Esophagus squamous epithelium (tissue), 5 donors: ENCODE measurements at places on chromosomes 13 and 19. TPM values are rescaled to one million over a fixed set of nuclear protein-coding genes. Genes with fewer than 3 reads are reported as not detected.

MIR17HG gene
- 0.95 TPM for total RNA-seq

GRCh38 chr19:9586764-9587163 lies 2.5 kb upstream of the ZNF121 start:
- DNase-seq = no peak
- H3K27ac ChIP-seq = no peak overlapping the region
- H3K36me3 ChIP-seq = no peaks in the 10 kb centered on the region
- no peaks in the 10 kb centered on the region for H3K27me3 ChIP-seq
- peaks cover 32% of the 10 kb centered on the region for H3K4me1 ChIP-seq

ZNF20 gene
- total RNA-seq = 4.3 TPM

SYCN gene
- not detected for total RNA-seq

DNA sequence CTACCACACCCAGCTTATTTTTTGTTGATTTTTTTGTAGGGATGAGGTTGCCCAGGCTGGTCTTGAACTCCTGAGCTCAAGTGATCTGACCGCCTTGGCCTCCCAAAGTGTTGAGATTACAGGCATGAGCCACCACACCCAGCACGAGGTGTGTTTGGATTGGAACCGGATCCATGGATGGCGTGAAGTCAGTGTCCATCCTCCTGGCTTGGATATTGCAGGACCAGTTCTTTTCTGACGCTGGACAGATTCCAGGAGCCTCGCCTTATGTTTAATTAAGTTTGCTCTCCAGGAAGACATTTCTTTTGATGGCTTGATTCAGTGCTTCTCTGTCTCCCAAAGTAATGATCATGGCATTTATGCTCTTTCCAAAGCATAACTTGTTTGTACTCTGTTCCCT lies 14.4 kb upstream of the RFXAP start:
- no peaks in the 10 kb centered on the region for H3K4me1 ChIP-seq
- H3K4me3 ChIP-seq = no peak overlapping the region
- no peaks in the 10 kb centered on the region for H3K36me3 ChIP-seq
- H3K27ac ChIP-seq = no peak overlapping the region
- no peaks in the 10 kb centered on the region for H3K27me3 ChIP-seq

IGFL3 gene
- total RNA-seq = not detected

ZNF221 gene
- 1.5 TPM for total RNA-seq

MEF2B gene
- total RNA-seq = not detected

DNA sequence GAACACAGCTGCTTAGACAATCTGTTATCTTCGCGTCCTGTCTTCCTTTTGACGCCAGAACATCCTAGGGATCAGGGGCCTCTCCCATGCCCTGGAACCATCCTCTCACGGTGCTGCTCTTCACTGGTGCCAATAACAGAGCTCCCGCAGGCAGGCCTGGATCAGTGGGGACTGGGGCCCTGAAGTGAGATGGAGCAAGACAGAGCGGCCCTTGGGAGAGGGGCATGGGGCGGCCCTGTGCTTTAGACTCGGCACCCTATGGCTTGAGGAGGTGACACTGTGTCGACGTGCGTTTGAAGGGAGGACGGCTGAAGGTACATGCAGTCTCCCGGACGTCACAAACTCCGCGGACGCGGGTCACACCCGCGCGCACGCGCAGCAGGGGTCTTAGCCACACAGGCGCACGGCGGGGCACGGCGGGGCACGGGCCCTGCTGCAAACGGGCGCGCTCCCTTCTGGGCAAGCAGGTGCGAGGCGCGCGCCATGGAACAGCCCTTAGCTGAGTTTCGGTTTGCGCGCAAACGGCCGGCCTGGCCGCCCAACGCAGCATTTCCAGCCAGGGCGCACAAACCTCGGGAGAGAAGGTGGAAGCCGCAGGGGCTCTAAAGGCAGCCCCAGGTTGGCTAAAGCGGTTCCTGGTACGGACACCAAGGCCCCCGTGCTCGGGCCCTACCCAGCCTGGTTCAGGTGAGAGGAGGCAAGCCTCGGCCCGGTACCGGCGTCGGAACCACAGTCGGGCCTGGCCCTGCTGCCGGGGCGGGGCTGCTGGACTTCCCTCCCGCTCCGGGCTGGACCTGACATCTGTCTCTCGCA lies 16.5 kb upstream of the RNF17 start:
- peaks cover 30% of the 10 kb centered on the region for H3K4me1 ChIP-seq
- H3K36me3 ChIP-seq = no peaks in the 10 kb centered on the region
- H3K4me3 ChIP-seq = peak overlapping the region; percentile 47
- H3K27me3 ChIP-seq = no peaks in the 10 kb centered on the region
- no peak for DNase-seq

KLC3 gene
- total RNA-seq = 31.7 TPM

DNA sequence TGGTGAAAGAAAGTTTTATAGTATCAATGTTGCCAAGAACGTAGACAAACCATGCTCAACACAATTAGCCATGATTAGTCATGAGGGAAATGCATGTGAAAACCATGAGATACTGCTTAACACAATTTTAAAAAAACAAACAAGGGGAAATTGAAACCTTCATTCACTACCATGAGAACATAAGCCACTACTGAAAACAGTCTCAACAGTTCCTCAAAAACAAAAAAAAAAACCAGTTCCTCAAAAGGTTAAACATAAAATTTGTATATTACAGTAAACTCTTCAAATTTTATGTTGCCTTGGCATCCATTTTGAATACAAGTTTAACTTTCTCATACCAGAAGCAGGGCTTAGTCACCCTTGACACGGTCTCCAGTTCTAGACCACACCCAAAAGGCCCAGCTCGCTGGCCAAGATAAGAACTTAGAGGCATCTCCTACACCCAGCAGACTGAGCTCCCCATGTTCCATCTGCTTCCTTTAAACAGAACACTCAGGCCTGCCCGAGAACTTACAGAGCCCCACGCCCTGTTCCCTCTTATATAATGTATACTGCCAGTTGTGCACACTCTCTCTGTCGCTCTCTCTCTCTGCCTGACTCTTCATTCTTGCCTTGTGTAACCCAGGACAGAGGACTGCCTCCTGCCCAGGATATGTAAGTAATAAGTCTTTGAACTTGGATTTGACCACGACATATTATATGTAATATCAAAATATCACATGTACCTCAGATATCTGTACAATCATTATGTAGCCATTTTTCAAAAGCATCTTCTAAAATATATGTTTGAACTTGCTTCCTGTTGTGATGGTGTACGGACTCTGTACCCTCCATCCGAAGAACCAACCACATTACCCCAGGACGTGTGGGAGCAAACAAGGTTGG lies 67.4 kb downstream of the STK24 start:
- H3K4me3 ChIP-seq = no peak overlapping the region
- peak overlapping the region; percentile 61 for H3K27ac ChIP-seq
- H3K36me3 ChIP-seq = no peaks in the 10 kb centered on the region
- H3K27me3 ChIP-seq = no peaks in the 10 kb centered on the region
- DNase-seq = peak; percentile 26
- H3K4me1 ChIP-seq = peaks cover 100% of the 10 kb centered on the region

GRCh38 chr13:111247552-111247951 lies 72.9 kb upstream of the TEX29 start:
- DNase-seq = no peak
- no peaks in the 10 kb centered on the region for H3K36me3 ChIP-seq
- H3K27ac ChIP-seq = no peak overlapping the region
- H3K4me3 ChIP-seq = no peak overlapping the region

- peaks cover 56% of the 10 kb centered on the region for H3K4me1 ChIP-seq
- no peak for DNase-seq
- H3K36me3 ChIP-seq = no peaks in the 10 kb centered on the region
- H3K27me3 ChIP-seq = no peaks in the 10 kb centered on the region
- H3K27ac ChIP-seq = peak overlapping the region; percentile 6
- H3K4me3 ChIP-seq = no peak overlapping the region
These were observed 71.9 kb downstream of the LRCH1 start for GRCh38 chr13:46624821-46625220.

HSD17B14 gene
- not detected for total RNA-seq

DNA sequence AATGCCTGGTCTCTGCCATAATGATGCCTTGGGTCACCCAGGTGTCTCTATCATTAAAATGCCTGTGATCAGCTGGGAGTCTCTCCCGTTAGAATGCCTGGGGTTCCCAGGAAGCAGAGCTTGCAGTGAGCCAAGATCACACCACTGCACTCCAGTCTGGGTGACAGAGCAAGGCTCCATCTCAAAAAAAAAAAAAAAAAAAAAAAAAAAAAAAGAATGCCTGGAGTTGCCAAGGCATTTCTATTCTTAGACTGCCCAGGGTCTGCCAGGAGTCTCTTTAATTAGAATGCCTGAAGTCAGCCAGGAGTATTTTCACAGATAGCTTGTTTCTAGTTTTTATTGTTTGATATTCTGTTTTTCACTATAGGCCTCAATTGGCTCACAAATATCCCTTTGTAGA lies 1552.5 kb downstream of the UQCRFS1 start:
- no peaks in the 10 kb centered on the region for H3K36me3 ChIP-seq
- no peaks in the 10 kb centered on the region for H3K27me3 ChIP-seq
- H3K4me3 ChIP-seq = no peak overlapping the region

C5AR1 gene
- 1.9 TPM for total RNA-seq

GRCh38 chr13:34255711-34256110 lies 437.8 kb downstream of the RFC3 start:
- H3K36me3 ChIP-seq = no peaks in the 10 kb centered on the region
- no peak overlapping the region for H3K4me3 ChIP-seq
- H3K4me1 ChIP-seq = no peaks in the 10 kb centered on the region
- no peak overlapping the region for H3K27ac ChIP-seq

DNA sequence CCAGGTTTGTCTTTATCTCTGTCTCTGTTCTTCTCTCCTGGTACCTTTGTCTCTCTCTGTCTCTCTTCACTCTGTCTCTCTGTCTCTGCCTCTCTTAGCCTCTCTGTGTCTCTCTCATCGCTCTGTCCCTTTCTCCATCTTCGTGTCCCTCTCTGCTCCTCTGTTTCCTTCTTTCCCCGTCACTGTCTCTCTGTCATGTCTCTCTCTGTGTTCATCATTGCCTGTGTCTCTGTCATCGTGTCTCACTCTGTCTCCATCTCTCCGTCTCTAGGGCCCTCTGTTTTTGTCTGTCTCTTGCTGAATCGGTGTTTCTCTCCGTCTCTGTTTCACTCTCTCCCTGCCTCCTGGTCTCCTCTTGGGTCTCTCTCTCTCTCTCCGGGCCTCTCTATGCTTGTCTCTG lies 2.9 kb upstream of the KCNN4 start:
- peak overlapping the region; percentile 79 for H3K27ac ChIP-seq
- H3K27me3 ChIP-seq = no peaks in the 10 kb centered on the region
- no peaks in the 10 kb centered on the region for H3K36me3 ChIP-seq

- no peak for DNase-seq
- no peaks in the 10 kb centered on the region for H3K4me1 ChIP-seq
- H3K27ac ChIP-seq = peak overlapping the region; percentile 90
- H3K4me3 ChIP-seq = peak overlapping the region; percentile 91
- no peaks in the 10 kb centered on the region for H3K27me3 ChIP-seq
- no peaks in the 10 kb centered on the region for H3K36me3 ChIP-seq
These were observed 563 bp upstream of the PDCD5 start for GRCh38 chr19:32580353-32580900.

DNA sequence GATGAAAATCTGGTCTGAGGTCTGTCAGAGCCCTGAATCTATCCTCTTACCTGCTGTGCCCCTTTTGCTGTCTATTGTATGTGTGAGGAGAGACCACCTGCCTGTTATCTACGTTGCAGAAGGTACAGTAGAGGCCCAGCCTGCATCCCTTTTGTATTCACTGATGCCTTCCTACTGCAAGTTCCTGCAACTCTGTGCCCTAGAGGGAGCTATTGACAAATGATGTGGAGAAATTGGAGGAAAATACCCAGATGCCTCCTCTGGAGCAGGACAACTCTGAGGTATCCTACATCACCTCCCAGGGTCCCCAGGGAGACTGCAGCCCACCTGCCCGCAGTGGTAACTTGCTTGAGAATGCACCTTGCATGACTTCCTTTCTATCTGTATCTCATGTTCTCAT lies 33.7 kb downstream of the SIAH3 start:
- no peak overlapping the region for H3K27ac ChIP-seq
- DNase-seq = no peak
- no peak overlapping the region for H3K4me3 ChIP-seq
- H3K4me1 ChIP-seq = no peaks in the 10 kb centered on the region

DNA sequence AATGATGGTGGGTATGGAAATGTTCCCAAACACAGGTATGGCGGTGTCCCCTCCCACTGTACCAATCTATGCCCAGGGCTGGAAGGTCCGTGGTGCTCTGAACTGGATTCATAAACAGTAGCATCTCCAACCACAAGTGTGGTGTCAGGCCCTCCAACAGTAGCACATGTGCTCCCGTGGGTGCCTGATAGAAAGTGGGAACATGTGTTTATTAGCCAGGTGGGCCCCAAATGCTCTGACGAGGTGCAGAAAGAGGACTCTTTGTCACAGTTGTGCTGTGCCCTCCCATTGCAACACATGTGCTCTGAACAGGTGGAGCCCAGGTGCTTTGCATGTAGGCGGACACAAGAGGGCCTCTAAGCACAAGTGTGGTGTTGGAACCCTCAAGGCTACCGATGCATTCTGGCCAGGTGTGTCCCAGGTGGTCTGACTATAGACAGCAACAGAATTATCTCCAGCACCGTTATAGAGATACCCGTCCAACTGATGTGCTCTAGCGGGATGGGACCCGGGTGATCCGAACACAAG lies 75.4 kb upstream of the ZNF30 start:
- H3K4me1 ChIP-seq = no peaks in the 10 kb centered on the region
- no peak overlapping the region for H3K27ac ChIP-seq
- H3K36me3 ChIP-seq = no peaks in the 10 kb centered on the region
- DNase-seq = no peak
- no peak overlapping the region for H3K4me3 ChIP-seq

- H3K27ac ChIP-seq = no peak overlapping the region
- no peaks in the 10 kb centered on the region for H3K4me1 ChIP-seq
- no peak overlapping the region for H3K4me3 ChIP-seq
- H3K36me3 ChIP-seq = no peaks in the 10 kb centered on the region
- no peaks in the 10 kb centered on the region for H3K27me3 ChIP-seq
- no peak for DNase-seq
These were observed 223.7 kb downstream of the TBC1D4 start for GRCh38 chr13:75258159-75258782.

URAD gene
- not detected for total RNA-seq

SERPINE3 gene
- total RNA-seq = not detected

DNA sequence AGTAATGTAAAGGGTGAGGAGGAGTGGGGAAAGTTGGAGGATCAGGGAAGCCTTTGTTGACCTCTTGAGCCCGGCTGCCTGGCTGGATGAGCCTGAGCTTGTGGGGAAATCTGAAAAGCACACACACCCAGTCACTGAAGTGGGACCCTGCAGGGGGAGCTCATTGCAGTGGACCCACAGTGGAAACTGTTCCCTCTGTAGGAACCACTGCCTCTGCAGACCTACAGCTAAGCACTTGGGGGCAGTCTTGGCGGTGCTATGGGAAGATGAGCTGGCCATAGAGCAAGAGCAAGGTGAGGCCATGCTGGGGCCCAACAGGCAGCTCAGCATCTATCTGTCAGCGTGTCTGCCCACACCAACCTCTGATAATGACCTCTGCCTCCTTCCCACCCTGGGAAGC lies 294.8 kb downstream of the TSHZ3 start:
- no peak overlapping the region for H3K4me3 ChIP-seq
- H3K27ac ChIP-seq = no peak overlapping the region
- DNase-seq = no peak
- no peaks in the 10 kb centered on the region for H3K36me3 ChIP-seq
- H3K4me1 ChIP-seq = no peaks in the 10 kb centered on the region
